ENCODE measurements at places on chromosomes 3 and 15.

- DNase-seq = no peak
Measured at GRCh38 chr3:37392957-37393356, 218.6 kb upstream of the LRRFIP2 start.

GRCh38 chr3:37921025-37921424 is 59.3 kb downstream of the CTDSPL start:
- DNase-seq = no peak

GRCh38 chr15:51232581-51232980 is 105.8 kb downstream of the CYP19A1 start:
- no peak for DNase-seq

DNA sequence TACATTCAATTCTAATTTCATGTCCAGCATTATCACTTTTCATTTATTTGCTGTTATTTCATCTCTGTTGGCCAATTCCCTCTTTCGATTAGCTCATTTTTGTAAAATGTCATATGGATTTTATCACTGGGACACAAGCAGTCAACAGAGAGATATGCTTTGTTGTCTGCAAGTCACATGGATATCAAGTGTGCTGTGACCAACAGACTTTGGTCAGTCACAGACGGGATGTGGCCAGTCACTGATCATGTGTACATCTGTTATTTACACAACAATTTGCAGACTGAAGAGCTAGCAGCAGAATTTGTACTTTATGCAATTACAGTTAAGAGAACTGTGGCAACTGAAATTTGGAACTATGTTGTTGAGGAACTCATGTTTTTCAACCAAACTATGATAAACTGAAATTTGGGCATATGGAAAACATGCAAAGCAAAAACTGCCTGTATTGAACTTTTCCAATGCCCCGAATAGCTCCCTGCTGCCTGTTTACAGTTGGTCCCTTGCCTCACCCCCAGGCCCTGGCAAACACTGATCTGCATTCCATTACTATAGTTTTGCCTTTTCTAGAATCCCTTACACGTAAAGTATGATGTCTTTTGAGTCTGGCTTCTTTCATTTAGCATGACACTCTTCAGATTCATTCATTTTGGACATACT is 104.4 kb downstream of the RPL22L1 start:
- no peak for DNase-seq

- no peak for DNase-seq
Measured at GRCh38 chr3:43259626-43260025, 26.7 kb upstream of the SNRK start.

DNA sequence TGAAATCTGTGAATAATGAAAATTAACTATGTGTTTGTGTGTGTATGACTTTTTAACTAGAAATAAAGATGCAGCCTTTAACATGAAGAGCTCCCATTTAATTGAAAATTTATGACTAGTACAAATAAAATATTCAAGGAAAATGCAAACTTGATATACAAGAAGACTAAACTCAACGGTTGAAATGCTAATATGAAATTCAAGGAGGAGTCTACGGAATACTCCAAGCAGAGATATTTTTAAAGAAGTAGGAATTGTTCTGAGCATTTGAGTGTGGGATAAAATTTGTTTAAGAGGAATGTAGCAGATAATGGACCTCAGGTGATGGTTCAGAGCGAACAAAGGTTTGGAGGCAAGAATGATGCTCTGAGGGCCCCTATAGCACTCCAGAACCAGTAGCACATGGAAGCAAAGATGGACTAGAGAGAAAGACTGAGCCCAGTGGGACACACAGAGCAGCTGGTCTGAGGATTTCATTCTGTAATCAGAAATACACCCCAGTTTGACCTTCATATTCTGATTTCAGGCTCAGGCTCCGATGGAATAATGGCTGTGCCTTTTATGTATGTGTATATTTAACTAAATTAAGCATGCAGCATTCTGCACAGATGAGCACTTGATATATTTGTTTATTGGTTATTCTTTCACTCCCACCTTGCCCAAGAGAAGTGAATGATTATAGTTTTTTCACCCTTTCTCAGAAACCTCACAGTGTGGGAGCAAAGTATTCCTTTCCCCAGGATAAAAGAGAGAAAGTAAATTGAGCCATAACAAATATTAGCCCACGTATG is 227.1 kb downstream of the ZPLD1 start:
- DNase-seq = no peak

- DNase-seq = no peak
Measured at GRCh38 chr15:76234337-76234889, 76.9 kb downstream of the ETFA start.

GRCh38 chr15:81225161-81225671 is 28.5 kb downstream of the IL16 start:
- no peak for DNase-seq

GRCh38 chr3:56303487-56303886 is 164.8 kb downstream of the ERC2 start:
- DNase-seq = no peak

DNA sequence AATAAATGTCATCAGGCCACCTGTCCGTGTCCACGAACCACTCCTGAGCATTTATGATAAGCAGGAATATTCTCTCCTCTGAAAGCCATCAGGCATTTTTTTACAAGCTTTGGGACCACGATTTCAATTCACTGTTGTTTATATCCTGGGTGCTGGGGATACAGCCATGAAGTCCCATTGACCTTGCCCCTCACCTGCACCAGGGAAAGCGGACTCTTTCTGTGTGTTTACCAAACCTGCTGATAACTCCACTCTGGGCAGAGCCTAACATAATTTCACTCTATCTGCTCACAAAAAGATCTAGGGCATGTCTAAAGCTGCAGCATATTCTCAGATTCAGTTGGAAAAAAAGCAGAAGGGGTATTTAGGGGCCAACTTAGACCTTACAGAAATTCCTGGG is 4.8 kb downstream of the DNASE1L3 start:
- no peak for DNase-seq
